ENCODE measurements at places on chromosomes 1 and 21.

- H3K27me3 ChIP-seq = peaks cover 8% of the 10 kb centered on the region
- H3K27ac ChIP-seq = peak overlapping the region; percentile 52
- H3K4me3 ChIP-seq = no peak overlapping the region
Observed at GRCh38 chr21:34688145-34688544, 19.4 kb downstream of the CLIC6 start.

- no peak for DNase-seq
- peaks cover 3% of the 10 kb centered on the region for H3K27me3 ChIP-seq
Observed at GRCh38 chr1:45266151-45266801, 59.9 kb upstream of the ZSWIM5 start.

GRCh38 chr1:187513190-187513589, 684.4 kb downstream of the PLA2G4A start:
- no peak overlapping the region for H3K4me3 ChIP-seq
- H3K27me3 ChIP-seq = peaks cover 6% of the 10 kb centered on the region
- H3K4me1 ChIP-seq = peaks cover 3% of the 10 kb centered on the region

DNA sequence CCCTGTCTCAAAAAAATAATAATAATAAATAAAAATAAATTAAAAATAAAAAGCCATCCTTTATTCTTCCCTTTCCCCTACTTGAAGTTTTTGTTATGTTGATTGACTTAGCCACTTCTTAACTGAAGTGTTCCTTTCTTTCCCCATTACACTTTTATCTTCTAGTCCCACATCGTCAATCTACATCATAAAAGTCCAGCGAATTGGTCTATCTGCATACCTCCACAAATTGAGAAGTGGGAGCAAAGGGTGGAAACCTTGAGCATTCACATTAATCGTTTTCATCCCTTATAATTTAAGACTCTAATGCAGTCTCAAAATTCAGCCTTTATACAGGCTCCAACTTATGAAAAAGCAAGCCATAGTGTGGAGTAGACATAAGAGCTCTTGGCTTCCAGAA, 6.5 kb upstream of the ZYG11A start:
- no peaks in the 10 kb centered on the region for H3K36me3 ChIP-seq
- no peaks in the 10 kb centered on the region for H3K4me1 ChIP-seq
- no peak overlapping the region for H3K4me3 ChIP-seq

- no peak overlapping the region for H3K27ac ChIP-seq
- H3K4me3 ChIP-seq = peak overlapping the region; percentile 89
- peaks cover 52% of the 10 kb centered on the region for H3K4me1 ChIP-seq
- peak; percentile 92 for DNase-seq
- H3K36me3 ChIP-seq = peaks cover 20% of the 10 kb centered on the region
Observed at GRCh38 chr1:155062702-155063411, 683 bp upstream of the EFNA4 start.

DNA sequence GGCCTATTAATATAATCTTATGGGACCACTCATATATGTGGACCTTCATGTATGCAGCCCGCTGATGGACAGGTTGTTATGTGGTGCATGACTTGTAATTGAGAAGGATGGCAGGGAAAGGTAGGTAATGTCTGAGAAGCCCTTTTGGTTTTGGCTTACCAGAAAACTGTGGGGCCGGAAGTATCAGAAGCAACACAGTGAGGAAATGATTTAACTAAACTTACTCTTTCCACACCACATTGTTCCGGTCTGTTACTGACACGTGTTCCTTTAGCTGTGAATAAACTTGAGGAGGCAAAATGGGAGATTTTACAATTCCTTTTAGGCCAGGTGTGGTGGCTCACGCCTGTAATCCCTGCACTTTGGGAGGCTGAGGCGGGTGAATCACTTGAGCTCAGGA, 32.4 kb downstream of the KIF1B start:
- H3K4me3 ChIP-seq = no peak overlapping the region
- H3K27ac ChIP-seq = no peak overlapping the region
- H3K27me3 ChIP-seq = no peaks in the 10 kb centered on the region

DNA sequence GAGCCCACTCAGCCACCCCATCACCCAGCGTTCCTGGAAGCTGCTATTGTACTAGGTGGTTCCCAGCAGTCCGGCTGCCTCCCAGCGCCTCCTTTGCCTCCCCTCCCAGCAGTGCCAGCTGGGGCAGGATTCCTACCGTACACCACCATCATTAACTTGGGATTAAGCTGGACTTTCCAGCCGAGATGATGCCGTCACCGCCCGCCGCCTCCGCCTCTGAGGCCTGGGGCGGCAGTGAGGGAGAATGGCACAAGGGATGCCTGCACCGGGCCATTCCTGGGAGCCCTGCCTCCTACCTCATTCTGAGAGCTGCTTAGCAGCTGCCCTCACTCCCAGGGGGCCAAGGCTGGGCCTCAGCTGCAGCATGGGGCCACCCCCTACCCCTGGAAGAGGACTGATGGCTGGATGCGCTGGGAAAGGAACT, 13.2 kb downstream of the CNTN2 start:
- H3K27me3 ChIP-seq = peaks cover 31% of the 10 kb centered on the region
- H3K4me3 ChIP-seq = no peak overlapping the region
- H3K27ac ChIP-seq = no peak overlapping the region
- H3K36me3 ChIP-seq = no peaks in the 10 kb centered on the region
- H3K4me1 ChIP-seq = peaks cover 14% of the 10 kb centered on the region

DNA sequence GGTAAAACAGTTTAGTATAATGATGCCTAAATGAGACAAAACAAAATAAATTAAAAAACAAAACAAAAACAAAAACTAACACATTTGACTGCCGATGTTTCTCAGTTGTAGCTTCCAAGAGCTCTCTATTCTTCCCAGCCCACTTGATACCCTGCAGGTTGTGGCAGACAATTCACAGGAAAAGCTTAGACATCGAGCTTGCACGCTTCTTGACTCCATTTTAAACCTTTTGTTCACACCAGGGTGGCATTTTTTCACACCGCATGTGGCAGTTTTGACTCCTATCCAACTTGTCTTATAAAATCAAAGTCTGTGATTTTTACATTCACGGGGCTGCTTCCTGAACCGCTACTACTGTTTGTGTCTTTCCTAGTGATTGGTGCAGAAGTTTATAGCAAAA, 575.9 kb downstream of the USP25 start:
- DNase-seq = peak; percentile 5
- no peak overlapping the region for H3K27ac ChIP-seq
- H3K27me3 ChIP-seq = no peaks in the 10 kb centered on the region
- H3K36me3 ChIP-seq = no peaks in the 10 kb centered on the region

GRCh38 chr1:183582021-183582713, 8.1 kb downstream of the NCF2 start:
- H3K4me1 ChIP-seq = peaks cover 22% of the 10 kb centered on the region
- DNase-seq = no peak
- peaks cover 3% of the 10 kb centered on the region for H3K27me3 ChIP-seq
- H3K36me3 ChIP-seq = no peaks in the 10 kb centered on the region

- H3K4me1 ChIP-seq = peaks cover 54% of the 10 kb centered on the region
- H3K27ac ChIP-seq = no peak overlapping the region
- peak overlapping the region; percentile 1 for H3K4me3 ChIP-seq
- peak; percentile 52 for DNase-seq
- H3K36me3 ChIP-seq = no peaks in the 10 kb centered on the region
- H3K27me3 ChIP-seq = no peaks in the 10 kb centered on the region
Observed at GRCh38 chr1:3457910-3458883, 3.7 kb downstream of the ARHGEF16 start.

DNA sequence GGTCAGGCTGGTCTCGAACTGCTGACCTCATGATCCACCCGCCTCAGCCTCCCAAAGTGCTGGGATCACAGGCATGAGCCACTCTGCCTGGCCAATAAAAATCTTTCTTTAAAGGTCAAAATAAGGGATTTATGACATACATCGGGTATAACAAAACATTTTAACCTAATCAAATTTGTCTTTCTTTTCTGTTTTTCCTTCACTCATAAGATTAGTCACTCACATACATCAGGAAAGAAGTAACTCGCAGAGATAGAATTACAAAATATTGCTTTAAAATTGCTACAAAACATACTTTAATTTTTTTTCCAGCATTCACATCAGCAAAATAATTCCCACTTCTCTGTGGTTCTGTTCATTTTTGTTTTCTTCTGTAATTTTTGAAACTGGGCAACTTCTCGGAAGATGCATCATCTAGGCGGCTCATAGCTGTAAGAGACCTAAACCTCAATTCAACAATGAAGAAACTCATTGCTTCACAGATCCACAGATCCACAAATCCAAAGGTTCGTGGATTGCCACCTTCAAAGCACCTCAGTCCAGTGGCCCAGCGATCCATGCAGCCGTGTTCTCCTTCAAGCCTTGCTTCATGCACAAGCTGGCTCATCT, 39.7 kb downstream of the NEK2 start:
- H3K4me1 ChIP-seq = peaks cover 23% of the 10 kb centered on the region
- no peak overlapping the region for H3K4me3 ChIP-seq
- no peak overlapping the region for H3K27ac ChIP-seq

- H3K27ac ChIP-seq = peak overlapping the region; percentile 66
- H3K4me3 ChIP-seq = no peak overlapping the region
- DNase-seq = no peak
- no peaks in the 10 kb centered on the region for H3K27me3 ChIP-seq
- H3K4me1 ChIP-seq = peaks cover 47% of the 10 kb centered on the region
Observed at GRCh38 chr1:64092851-64093371, 110.5 kb upstream of the UBE2U start.

GRCh38 chr1:29670752-29671151, 434.4 kb downstream of the PTPRU start:
- no peak for DNase-seq
- peaks cover 63% of the 10 kb centered on the region for H3K4me1 ChIP-seq
- H3K27me3 ChIP-seq = peaks cover 8% of the 10 kb centered on the region
- no peak overlapping the region for H3K4me3 ChIP-seq
- no peak overlapping the region for H3K27ac ChIP-seq

GRCh38 chr1:55078470-55078869, 39.1 kb downstream of the PCSK9 start:
- H3K27ac ChIP-seq = no peak overlapping the region
- peaks cover 57% of the 10 kb centered on the region for H3K36me3 ChIP-seq
- DNase-seq = no peak

DNA sequence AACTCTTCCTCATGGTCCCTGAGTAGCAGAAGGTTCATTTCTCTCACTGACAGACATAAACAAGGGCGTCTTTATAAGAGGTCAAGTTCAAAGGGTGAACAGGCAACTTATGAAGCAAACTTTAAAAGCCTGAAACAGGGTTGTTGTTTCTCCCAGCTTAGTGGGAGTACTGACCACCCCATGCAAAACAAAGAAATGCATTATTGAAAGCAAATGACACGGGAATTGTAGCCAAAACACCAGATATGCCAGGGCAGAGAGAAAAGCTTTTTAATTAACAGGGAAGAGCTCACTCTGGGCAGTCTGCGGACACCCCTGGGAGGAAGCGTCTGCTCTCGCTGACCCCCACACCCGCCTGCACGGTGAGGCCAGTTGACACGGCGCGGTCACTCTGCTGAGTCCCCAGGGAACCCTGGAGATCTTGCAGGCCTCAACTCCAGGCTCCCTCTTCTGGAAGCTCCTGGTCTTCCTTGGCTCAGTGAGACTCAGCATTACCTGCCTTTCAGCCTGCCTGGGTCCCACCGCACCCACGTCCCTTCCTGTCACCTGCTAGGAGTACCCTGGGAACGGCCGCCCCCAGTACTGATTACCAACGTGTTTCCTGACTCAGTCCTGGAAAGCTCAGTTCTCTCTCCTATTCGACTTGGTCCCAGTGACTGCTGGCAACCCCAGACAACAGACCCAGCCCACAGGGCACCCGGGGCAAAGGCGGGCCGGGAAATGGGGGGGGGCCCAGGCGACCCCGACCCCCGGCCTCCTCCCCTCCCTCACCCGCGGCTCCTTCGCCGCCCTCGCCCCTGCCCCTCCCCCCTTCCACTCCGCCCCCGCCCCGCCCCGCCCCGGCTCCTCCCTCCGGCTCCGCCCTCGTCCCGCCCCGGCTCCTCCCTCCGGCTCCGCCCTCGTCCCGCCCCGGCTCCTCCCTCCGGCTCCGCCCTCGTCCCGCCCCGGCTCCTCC, 972 bp downstream of the CFAP410 start:
- no peaks in the 10 kb centered on the region for H3K36me3 ChIP-seq
- peak overlapping the region; percentile 81 for H3K4me3 ChIP-seq
- no peak overlapping the region for H3K27ac ChIP-seq
- H3K27me3 ChIP-seq = no peaks in the 10 kb centered on the region
- DNase-seq = peak; percentile 72
- H3K4me1 ChIP-seq = peaks cover 54% of the 10 kb centered on the region

GRCh38 chr1:201396861-201397464, 2.2 kb downstream of the LAD1 start:
- no peaks in the 10 kb centered on the region for H3K36me3 ChIP-seq
- no peak overlapping the region for H3K4me3 ChIP-seq
- no peak overlapping the region for H3K27ac ChIP-seq
- peaks cover 12% of the 10 kb centered on the region for H3K4me1 ChIP-seq

- H3K4me1 ChIP-seq = peaks cover 86% of the 10 kb centered on the region
- H3K27me3 ChIP-seq = peaks cover 10% of the 10 kb centered on the region
- H3K36me3 ChIP-seq = no peaks in the 10 kb centered on the region
- DNase-seq = no peak
Observed at GRCh38 chr1:203625628-203626019, 1.0 kb upstream of the ATP2B4 start.

DNA sequence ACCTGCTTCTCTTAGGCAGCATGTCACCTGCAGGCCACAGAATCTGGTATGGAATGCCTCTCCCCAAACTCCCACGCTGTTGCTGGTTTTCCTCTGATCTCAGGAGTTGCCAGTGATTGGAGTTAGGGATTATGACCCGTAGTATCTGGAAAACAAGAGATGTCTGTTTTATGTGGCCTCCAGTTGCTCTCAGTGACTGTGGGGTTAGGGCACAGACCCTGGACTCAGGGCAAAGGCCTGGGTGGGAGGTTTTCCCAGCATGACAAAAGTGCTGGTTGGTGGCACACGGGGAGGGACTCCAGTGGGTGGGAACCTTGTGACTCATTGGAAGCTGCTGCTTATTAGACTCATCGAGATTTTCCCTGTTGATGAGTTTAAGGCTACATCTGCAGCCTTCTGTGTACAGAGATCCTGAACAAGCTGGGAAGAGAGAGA, at the start of gene NR1I3:
TSS of gene NR1I3 (minus strand) at position 165 of the 435 bp plus-strand sequence. CDS start 1,638 bp downstream, outside the sequence.
- peaks cover 34% of the 10 kb centered on the region for H3K27me3 ChIP-seq
- H3K27ac ChIP-seq = peak within 1 kb of the TSS; percentile 87
- peaks cover 13% of the 10 kb centered on the region for H3K4me1 ChIP-seq

GRCh38 chr1:3367376-3367775, 87.1 kb upstream of the ARHGEF16 start:
- H3K4me3 ChIP-seq = no peak overlapping the region
- H3K27ac ChIP-seq = no peak overlapping the region
- DNase-seq = no peak
- H3K4me1 ChIP-seq = peaks cover 50% of the 10 kb centered on the region

DNA sequence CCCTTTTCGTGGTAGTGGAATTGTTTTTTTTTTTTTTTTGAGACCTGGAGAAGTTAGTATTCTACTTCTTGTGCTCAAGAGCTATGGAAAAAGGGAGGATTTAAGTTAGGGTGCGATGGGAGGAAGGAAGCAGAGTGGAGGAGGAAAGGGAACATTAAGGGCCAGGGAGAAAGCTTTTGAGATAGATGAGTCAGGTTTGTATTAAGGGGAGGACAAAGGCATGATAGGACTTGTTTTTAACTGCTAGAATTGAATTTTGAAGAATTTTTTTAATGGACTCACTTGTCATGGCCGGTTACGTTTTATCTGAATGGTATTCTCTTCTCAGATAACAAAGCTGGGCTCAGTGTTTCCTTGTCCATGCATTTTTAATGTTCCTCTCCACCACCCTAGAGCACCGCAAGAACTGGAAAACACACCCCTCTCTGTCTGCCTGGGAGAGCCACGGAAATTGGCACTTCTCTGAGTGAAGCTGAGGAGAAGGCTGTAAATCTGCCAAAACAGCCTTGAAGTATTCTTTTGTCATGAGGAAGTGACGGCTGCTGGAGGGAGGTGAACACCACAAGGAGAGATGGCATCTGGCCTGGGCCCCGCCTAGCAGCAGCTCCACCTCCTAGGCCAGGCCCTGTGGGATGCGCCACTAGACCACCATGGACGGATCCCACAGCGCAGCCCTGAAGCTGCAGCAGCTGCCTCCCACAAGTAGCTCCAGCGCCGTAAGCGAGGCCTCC, 3.5 kb downstream of the NIPAL3 start:
- DNase-seq = no peak
- H3K27me3 ChIP-seq = peaks cover 19% of the 10 kb centered on the region
- H3K27ac ChIP-seq = peak overlapping the region; percentile 18
- peak overlapping the region; percentile 53 for H3K4me3 ChIP-seq
